ENCODE measurements at places on chromosomes 4 and X.
A peak's percentile ranks its signal among the peaks of the same experiment; 100 is the strongest.

- no peak for DNase-seq
Measured at GRCh38 chr4:76090241-76090691, 15.8 kb downstream of the ART3 start.

DNA sequence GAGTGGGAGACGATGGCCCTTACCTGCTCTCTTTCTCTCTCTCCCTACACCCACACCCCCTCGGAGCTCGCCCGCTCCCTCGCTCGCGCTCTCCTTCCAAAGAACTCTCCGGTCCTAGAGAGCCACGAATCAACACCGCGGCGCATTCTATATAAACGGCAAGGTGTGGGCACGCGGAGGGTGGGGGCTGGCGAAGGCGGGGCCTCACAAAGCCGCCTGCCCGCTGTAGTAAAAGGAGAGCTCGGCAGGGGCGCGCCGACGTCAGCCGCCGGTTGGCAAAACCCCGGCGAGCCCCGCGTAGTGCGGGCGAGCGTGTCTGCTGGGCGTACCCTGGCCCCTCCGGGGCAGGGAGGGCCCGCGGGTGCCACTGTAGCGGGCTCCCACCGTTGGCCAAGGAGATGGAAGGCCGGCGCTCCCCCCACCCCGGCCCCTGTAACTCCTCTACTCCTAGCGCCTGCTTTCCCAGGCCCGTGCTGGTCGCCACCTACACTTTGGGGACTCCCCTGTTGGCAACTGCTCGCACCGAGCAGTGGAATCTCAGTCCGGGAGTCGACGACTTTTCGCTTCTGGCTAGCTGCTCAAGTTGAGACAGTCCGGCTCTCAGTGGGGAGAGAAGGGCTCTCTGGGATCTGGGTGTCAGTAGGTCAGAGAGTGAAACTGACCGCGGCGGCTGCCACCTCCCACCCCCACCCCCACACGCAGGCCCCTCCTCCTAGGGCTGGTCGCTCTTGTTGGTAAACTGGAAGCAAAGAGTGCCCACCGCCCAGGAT, 325.5 kb upstream of the F9 start:
- DNase-seq: peak; percentile 80

DNA sequence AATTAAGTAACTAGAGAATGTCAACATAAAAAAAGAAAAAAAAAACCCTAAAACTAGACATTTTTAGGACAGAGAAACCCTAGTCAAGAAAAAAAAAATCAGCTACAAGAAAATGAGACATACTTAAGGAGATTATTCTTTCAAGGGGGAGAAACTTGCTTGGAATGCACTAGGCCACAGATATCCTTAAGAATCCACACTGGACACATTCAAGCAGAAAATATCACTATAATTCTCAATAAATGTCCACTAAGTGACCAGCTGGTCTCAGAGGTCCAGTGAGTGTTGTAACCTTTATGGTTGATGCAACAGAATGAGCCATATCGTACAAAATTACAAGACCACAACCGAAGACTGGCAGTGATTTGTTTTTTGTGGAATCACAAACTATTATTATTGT, 15.6 kb upstream of the IBSP start:
- no peak for DNase-seq

DNA sequence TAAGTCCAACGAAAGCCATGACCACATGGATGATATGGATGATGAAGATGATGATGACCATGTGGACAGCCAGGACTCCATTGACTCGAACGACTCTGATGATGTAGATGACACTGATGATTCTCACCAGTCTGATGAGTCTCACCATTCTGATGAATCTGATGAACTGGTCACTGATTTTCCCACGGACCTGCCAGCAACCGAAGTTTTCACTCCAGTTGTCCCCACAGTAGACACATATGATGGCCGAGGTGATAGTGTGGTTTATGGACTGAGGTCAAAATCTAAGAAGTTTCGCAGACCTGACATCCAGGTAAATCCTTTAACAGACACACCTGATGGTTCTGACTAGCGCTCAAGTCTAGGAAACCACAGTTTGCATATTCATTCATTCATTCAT, 6.0 kb downstream of the SPP1 start:
- DNase-seq: no peak

DNA sequence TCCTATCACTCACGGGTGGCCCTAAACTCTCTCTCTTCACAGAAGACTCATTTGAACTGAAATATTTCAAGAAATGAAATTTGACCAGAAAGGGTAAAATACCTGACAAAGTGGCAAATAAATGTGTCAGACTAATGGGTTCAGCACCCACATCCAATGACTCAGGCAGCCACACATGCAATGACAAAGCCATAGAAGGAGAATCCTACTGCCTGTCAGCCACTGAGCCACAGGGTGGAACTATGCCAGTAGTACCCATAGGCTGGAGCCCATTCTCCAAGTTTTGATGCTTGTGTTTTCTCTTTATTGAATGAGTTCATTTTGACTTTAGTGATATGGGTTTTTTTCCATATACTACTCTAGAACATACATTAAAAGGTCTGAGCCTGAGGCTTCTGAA, 179.0 kb downstream of the BEND2 start:
- DNase-seq: no peak

DNA sequence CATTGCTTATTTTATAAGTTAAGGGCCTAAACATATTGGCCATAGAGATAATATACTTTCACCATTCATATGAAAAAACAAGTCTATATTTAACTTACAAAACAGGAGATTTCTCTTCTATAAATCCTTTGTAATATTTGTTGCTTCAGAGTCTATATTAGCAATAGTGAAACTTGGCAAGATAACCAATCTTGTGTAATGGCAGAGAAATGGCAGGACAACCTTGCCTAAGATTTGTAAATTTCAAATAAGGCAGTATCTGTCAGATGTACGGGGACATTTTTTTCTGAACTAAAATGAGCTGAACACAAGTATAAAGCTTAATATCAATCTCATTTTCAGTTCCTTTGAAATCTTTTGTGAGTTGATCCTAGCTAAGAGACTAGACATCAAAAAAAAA, 17.8 kb upstream of the CPEB2 start:
- DNase-seq: no peak

GRCh38 chrX:71650333-71650969, 16.9 kb upstream of the LOC101059915 start:
- no peak for DNase-seq

DNA sequence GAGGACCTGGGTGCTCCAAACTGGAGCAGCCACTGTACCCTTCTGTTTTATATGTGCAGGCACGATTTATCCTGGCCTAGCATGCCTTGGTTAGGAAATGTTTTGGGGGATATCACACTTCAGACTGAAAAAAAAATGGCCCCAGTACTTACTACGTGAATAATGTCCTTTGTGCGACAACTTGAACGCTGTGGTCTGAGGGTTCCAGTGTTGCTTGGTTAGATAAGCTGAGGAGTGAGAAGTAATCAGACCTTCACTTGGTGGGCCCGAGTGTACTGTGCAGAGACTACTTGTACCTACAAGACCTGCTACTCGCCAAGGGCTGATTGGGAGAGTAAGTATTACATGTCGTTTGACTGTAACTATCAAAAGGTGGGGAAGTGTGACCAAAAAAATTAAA, 678 bp downstream of the DNAAF6 start:
- no peak for DNase-seq

GRCh38 chr4:25146076-25146475, 14.2 kb downstream of the SEPSECS start:
- no peak for DNase-seq

DNA sequence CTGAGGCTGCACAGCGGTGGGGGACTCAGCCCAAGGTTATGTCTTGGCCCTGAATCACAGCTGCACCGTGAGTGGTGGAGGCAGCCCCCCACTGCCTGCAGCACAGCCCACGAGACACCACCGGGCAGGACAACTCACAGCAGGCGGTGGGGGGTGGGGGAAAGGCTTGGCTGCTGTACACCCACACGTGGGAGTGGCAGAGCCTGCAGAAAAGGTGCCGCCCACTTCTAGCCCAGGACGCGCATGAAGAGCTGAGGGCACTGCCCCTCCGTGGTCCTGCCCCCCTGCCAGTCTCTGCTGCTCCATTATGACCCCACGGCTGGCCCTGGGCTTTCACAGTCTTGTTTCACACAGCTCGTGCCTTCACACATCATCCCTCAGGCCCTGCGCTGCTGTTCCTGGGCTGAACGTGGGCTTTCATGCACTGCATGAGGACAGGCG, 40.8 kb downstream of the FGFRL1 start:
- DNase-seq: peak; percentile 63

All from spleen (tissue), 13 donors.